ENCODE measurements at places on chromosomes 3 and 15.

DNA sequence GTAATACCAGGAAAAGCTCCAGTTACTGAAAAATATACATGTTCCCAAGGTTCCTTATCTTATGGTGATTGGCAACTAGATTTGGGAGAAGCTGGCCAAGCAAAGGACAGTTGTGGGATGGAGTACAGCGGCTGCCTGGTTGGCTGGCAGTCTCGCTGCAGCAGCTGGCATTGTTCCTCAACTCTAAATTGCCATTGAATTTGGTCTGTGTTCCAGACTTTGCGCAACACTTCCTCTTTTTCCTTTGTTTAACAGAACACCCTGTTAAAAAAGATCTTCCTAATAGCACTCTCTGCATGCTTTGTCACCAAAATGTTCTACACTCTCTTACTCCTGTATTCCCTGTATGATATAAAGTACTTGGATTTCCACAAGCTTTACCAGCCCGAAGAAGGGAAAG lies 420.6 kb upstream of the RBMS3 start:
- no peak for DNase-seq

GRCh38 chr3:191333298-191333880 lies 3.1 kb upstream of the UTS2B start:
- DNase-seq = no peak

DNA sequence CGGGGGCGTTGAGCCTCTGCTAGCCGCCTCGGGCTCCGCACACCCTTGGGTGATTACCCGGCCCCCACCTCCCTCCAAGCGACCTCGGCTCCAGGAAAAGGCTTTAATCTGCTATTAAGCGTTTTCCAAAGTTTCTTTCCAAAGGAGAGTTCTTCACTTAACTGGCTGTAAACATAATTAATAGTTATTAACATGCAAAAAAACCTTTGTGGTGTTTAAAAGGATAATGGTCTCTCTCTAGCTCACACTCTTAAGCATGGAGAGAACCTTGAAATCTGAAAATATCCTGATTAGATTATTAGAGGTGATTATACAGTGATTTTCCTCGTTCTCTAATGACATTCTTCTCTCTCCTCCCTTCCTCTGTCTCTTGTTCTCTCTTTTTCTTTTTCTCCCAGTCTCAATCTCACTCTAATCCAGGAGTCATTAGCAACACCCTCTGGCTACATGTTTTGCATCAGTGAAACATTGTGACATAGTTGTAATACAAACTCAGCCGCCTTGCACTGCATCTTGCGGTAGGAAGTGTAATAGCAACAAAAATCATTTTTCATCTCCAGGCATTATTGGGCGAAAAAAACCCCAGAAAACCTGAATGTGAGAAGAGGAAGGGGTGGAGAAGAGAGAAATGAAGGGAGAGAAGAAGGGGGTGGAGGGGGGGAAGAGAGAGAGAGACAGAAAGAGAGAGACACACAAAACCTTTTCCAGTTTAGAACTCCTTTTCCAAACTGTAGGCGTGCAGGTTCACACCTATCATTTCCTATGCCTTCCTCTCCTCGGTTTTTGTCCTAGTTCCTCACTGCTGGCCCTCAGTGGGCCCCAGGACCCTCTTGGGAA lies 24.4 kb downstream of the NR2F2 start:
- DNase-seq = peak; percentile 57

DNA sequence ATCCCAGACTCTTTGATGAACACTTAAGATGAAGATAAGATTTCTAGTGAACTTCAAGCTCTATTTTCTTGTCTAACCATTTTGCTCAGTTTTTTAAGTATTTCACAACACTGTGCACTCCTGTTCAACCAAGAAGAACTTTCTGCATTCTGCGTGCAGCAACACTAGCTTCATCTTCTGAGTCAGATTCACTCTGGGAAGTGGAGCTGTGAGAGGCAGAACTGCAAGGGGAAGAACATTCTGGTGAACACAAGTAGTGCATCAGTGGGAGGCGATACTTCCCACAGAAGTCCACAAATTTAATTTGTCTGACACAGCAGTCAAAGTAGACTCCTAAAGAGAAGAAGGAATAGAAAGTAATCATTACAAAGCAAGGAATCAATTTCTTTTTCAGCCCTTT lies 18.1 kb downstream of the LRRC58 start:
- no peak for DNase-seq

GRCh38 chr3:134149286-134149685 lies 101.4 kb downstream of the RYK start:
- DNase-seq = no peak

GRCh38 chr3:183536238-183536880 lies 19.1 kb downstream of the KLHL6 start:
- DNase-seq = no peak

DNA sequence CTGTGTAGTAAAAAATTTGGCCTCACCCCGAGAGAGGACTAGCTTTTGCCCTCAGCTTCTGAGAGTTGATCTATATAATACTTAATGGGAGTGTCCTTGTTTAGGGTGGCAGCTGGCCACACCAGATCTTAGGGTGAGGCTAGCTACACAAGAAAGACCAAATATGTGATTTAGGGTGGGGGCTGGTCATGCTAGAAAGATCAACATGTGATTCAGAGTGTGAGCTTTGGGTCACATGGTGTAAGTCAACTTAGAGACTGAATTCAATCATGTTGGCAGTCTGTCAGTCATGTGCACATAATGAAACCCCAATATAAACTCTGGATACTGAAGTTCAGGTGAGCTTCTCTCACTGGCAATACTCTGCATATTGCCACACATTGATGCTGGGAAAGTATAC lies 120.7 kb upstream of the DAZL start:
- no peak for DNase-seq

GRCh38 chr3:20047976-20048883 lies 8.0 kb downstream of the KAT2B start:
- no peak for DNase-seq

DNA sequence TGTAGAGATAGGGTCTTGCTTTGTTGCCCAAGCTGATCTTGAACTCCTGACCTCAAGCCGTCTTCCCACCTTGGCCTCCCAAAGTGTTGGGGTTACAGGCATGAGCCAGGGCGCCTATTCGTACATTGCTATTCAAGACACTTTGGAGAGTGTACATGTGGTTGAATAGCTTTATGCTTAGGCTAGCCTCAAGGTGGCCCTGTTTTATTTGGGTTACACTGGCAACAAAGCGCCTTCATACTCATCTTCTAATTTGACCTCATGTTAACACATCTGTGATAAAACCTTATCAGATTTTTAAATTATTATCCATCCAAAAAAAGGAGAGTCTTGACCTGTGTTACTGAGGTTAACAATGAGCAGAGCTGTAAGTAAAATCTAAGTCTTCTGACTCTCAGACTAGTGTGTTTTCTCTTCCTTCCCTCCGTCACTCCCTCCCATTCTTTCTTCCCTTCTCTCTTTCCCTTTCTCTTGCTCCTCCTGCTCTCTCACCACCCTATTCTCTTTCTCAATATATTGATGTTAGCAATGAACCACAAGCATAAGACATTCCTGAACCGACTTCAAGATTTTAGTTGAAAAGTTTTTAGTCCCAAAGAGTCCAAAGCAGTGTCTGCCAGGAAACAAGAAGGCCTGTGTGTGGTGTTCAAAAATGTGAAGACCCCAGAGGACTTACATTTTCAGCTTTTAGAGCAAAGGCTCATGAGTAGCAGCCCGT lies 603.7 kb upstream of the CFAP20DC start:
- no peak for DNase-seq

DNA sequence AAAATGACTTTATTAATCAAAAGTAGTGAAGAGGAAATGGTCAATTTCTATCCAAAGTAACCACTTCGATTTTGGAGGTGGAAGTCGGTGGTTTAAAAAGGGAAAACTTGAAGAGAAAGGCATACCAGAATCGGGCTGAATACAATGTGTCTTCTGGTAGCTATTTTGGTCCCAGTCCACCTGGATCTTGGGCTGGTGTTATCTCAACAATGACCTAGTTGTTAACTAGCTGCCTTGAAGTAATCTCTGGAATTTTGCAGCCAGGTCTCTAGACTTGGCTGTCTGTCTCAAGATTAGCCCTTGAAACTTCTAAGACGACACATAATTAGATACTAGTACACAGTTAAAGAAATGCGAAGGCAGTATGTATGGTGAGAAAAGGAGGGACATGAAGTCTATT lies 409.8 kb downstream of the GRM7 start:
- DNase-seq = no peak

DNA sequence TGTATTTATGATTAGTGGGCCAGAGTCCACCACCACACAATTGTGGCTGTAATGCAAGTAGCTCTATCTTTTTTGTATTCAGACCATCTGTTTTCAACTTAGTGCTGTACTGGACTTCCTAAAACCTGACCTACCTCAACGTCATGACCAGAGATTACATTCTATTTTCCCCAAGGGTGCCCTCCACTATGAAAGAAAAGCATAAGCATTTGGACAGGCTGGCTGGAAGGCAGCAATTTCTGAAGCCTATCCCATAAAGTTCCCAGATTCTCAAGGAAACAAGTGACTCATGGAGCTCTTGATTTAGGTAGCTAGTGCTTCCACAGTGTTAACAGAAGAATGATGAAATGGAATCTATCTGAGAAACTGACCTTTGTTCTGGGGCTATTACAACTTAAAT lies 75.8 kb downstream of the COL8A1 start:
- no peak for DNase-seq

All from amniotic stem cell (primary cell).